ENCODE measurements at places on chromosomes 1 and 21.
A peak's percentile ranks its signal among the peaks of the same experiment; 100 is the strongest.

DNA sequence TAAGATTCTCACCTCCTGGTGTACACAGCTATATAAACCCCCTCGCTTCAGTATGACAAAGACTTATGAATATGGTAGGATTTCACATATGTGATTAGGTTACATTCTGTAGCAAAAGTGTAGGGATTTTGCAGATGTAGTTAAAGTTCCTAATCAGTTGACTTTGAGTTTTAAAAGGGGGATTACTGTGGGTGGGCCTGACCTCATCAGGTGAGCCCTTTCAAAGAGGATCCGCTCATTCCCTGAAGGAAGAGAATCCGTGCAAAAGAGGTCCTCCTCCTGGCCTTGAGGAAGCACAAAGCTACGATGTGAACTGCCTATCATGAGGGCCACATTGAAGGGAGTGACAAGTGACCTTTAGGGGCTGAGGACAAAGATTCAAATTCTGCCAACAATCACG lies 30.6 kb upstream of the KAZN start:
- DNase-seq: no peak

- no peak for DNase-seq
These were observed 5.2 kb upstream of the TMEM183A start for GRCh38 chr1:203001986-203002385.

- DNase-seq: no peak
These were observed 52.2 kb downstream of the SDC3 start for GRCh38 chr1:30856260-30856790.

GRCh38 chr21:36946949-36947356 lies 19.5 kb downstream of the HLCS start:
- DNase-seq: no peak

DNA sequence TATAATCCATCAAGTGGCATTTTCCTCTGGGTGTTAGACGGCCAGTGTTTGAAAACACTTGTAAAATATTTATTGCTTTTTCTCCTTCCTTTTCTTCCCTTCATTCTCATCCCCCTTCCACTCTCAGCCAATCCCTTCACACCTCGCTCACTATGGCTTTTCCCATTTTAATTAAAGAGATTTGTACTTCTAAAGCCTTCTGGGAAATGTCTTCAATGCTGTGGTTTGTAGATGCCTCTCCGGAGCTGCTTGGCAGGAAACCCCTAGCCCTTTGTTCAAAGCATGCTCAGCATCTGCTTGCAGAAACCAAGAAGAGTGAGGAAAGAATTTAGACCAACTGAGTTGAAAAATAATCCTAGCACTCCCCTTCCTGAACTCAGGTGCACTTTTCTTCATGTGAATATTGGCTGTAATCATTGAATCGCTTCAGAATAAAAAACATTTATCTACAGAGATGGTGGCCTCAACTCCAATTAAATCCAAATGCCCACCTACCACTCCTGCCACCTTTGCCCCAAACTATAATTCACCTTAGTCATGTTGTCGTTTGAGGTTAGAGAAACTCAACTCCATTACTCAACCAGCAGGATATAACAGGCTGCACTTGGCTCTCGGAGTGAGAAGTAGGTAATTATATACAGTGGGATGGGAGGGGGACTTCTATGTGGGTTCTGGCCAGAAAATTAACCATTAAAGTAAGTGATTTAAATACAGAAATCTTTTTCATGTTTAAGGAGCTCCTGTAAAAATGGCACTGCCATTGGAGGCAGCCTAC lies 659.4 kb upstream of the CAMK1G start:
- DNase-seq: no peak

DNA sequence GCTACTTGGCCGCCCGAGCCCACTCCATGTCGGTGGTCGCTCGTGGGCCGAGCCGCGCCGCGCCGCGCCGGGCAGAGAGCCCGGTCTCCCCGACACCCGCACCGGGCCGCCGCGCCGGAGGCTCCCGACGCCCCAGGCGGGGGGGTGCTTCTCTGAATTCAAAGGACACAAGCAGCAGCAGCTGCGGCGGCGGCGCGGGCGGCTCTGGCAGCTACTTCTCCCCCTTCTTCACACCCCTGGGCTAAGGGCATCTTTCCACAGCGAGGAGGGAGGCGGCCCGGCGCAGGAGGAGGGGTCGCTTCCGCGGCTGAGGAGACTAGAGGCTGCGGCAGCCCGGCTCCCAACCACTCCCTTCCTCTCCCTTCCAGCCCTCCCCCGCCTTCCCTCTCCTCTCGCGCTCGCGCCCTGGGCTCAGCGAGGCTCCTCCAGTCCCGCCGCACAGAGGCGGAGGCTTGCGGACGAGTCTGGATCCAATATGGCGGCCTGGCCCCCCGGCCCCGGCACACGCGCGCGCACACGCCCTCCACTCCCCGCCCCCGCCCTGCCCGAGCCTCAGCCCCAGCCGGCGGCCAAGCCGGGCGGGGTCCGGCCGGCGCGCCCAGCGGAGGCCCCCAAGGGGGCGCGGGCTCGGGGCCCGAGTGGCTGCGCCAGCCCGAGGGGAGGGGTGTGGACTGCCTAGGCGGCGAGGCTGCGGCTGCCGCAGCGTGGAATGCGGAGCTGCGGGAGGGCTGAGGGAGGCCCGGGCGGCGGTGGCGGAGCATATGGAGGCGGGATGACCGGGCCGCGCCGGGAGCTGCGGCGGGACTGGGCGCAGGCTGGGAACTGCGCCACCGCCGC lies at the start of gene CDC42BPA:
Gene CDC42BPA (minus strand): TSS at position 477 of the 837 bp plus-strand sequence. CDS start 1,310 bp downstream, outside the sequence.
- peak; percentile 91 for DNase-seq

GRCh38 chr21:39064325-39065012 lies 118.8 kb downstream of the PSMG1 start:
- no peak for DNase-seq

GRCh38 chr1:169149555-169150286 lies 43.2 kb downstream of the ATP1B1 start:
- DNase-seq: no peak

DNA sequence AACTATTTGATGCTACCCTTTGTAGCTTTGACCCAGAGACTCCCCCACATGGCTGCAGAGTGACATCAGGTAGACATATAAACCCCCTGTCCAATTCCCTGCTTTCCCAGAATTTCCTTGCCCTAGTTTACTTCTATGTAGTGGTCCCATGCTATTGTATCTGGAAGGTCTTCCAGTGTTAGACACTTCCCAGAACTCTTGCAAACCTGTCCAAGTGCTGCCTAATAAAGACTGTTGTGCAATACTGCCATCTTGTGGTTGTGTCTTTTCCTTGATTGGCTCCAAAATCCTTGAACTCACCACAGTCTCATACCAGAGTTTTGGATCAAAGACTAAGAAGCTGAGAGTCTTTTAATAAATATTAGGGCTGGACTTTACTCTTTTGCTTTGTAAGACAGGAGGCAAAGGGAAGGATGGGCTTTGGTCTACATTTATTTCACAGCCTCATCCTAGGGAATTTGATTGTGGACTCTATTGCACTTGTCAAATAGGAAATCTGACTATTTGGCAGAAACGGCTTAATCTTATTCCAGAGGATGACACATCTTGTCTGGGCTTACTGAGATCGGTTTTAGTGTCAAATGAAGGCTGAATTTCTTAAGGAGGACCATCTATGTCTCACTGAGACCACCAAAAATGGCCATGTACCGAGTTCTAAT lies 169.9 kb downstream of the LRRC7 start:
- no peak for DNase-seq
